ENCODE measurements at places on chromosomes 4 and X.

- DNase-seq = no peak
Observed at GRCh38 chr4:85128246-85129204, 162.0 kb upstream of the WDFY3 start.

DNA sequence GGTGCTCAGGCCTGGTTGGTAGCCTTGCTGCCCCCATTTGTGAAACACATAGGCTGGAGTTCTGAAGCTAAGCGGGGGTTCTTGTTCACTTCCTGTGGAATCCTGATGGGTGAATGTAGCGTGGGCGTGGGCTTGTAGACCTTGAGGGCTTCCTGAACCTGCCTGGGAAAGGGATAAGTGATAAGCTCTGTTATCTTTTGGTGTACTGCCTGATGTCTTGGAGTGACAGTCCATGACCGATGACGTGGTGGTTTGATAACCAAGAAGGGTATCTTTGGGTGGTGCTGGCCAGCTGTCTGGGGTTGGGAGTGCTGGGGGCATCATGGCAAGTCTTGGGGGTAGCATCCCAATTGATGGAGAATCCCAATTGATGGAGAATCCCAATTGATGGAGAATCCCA lies 17.5 kb upstream of the WDR1 start:
- no peak for DNase-seq

- DNase-seq = no peak
Observed at GRCh38 chr4:180710628-180711337, 1532.4 kb upstream of the TENM3 start.

DNA sequence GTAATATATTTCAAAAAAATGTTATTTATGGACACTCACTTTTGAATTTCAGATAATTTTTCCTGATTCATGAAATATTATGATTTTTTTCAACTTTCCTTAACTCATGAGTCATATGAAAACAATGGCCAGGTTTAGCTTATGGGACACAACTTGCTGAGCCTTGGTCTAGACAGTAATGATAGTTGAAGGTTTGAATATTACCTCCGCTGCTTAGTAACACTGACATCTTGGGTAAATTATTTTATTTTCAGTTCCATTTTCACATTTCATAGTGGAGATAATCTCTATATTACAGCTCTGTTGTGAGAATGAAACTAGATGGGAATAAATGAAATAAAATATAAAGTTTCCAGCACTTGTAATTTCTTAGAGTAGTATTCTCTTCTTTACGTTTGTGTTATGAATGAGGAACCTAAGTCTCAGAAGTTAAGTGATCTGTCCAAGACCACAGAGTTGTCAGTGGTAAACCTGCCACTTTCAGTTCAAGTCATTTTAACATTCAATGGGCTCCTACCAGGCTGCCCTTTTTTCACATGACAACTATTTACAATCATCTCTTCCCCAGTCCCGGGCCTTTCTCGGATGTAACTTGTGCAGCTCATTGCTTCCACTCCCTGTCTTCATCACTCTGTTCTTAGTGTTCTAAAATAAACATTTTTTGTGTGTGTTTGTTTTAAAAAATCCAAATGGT lies 46.8 kb upstream of the GC start:
- DNase-seq = no peak

GRCh38 chrX:40244980-40245379 lies 147.2 kb upstream of the BCOR start:
- no peak for DNase-seq

Data from LNCaP clone FGC (cell line).